AG10803 (cell line): ENCODE measurements at places on chromosomes 1 and 21.
A peak's percentile ranks its signal among the peaks of the same experiment; 100 is the strongest.

DNA sequence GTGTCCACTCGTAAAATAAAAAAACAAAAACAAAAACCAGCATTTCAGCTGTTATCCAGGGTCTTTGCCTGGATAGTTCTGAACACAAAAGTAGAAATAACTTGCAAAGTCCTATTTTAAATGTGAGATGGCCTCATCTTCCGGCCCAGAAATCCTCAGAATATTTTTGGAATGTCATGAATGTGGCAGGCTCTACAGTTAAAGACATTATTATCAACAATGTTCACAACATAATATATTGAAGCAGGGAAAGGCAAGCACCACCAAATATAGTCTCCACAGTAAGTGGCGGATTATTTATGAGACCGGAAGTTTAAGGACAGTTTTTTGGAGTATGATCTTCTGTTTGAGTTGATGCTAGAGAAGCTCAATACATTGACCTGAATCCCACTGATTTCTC, 1.2 kb upstream of the C1orf198 start:
- DNase-seq: peak; percentile 76

DNA sequence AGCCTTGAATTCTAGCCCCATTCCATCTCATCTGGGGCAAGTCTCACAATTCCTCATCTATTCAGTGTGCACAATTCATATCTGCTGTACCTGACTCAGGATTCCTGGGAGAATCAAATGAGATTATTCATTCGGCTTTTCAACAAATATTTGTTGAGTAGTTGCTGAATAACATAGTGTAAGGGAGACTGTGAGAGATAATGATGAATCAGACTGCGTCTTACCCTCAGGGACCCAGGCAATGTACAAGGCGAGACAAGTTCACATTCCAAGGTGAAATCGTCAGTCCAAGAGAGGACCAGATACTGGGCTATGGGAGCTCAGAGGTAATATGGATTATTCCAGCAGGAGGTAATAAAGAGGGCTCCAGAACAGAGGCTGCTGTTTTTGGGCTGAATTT, 67.8 kb upstream of the SMYD2 start:
- DNase-seq: peak; percentile 28

DNA sequence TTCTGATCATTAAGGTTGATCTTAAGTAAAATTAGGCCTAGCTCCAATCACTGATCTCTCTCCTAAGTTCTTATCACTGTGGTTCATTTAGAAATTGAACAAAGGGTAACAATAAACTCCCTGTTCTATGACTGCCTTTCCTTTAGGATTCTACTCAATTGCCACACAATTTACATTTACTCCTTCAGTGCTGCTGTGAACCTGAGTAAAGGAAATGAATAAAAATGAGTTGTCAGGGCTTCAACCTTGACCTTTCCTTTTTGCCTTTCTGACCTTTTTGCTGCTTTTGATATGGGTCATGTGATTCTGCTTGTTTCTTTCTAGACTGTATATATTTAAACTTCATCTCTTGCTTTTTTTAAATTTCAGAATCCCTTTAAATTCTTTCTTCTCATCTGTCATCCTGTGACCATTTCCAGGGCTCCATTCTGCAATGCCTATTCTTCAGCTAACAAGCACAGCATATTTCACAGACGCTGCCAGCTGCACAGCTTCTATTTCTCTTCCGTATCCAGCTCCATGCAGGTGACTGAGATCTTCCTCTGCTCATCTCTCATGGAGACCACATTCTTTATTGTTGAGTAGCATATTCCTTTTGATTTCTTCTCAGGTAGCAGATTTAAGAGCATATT, 3.2 kb downstream of the LRRC8B start:
- DNase-seq: no peak

GRCh38 chr1:81209461-81209860, 591.3 kb upstream of the ADGRL2 start:
- DNase-seq: no peak

GRCh38 chr1:165109013-165109412, 247.5 kb downstream of the LMX1A start:
- DNase-seq: no peak

DNA sequence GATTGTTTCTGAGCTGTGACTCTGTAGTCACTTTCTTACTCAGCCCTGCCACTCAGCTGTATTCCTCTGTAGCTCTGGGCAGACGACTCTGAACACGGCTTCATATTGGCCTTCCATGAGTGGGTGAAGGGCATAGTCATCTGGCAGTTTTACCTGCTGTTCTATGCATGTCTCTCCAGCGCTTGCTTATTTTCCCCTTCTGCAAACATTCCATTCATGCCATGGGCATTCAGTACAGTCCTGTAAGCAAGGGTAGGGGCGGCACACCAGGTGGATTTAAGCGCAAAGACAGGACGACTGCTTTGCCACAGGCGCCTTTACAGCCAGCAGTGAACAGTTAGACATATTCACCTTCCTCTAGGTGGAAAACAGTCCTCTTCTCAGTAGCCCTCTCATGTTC, 4.4 kb upstream of the WDR26 start:
- no peak for DNase-seq

- DNase-seq: no peak
Measured at GRCh38 chr1:193355626-193356025, 169.2 kb upstream of the B3GALT2 start.

GRCh38 chr1:174219606-174220370, 60.5 kb downstream of the RABGAP1L start:
- no peak for DNase-seq

DNA sequence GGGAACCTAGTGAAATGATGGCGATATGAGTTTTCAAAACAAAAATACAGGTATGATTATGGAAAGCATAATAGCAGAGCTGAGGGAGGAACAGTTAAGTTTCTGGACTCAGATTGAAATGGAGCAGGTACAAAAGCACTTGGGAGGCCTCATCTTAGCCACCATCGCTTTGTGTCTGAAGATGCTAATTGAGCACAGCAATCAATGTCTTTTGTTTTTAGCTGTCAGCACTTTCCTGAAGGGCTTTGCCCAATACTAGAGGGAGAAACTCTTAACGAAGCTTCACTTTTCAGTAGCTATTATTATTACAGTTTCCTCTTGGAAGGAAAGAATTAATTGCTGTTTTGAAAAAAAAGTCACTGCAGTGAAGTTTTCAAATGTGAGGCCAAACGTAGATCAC, 348.7 kb downstream of the RWDD3 start:
- no peak for DNase-seq

DNA sequence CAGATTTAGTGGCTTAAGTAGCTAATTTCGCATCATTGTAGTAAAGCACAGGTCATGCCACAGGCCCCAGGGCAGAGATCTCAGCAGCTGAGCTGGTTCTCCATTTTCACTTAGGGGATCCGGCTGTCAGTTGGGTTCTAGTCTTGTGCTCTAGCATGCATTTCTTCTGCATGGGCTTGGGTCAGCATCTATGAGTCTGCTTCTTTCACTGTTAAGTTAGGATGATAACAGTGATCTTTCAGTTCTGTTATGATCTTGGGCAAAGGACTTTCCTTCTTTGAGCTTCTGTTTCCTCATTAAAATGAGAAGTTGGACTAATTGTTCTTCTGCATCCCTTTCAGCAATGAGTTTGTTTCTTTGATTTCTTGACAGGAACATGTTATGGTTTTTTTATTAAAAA, 123.6 kb upstream of the DNAH14 start:
- DNase-seq: no peak

DNA sequence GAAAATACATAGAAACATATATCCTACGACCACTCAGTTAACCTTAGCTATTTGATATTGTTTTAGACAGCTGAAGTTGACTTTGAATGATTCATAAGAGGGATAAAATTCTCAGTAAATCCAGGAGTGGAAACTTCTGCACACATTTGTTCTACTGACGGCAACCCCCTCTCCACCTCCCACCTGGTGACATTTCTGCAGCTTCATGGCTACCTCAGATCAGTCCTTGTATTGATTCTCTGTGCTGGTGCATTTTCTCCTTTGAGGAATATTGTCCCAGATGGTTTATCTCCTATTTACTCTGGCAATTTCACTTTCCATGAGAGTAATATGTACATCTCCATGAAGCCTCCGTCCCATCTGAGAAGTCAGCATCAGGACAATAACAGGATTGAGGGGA, 57.7 kb upstream of the COA6 start:
- no peak for DNase-seq

DNA sequence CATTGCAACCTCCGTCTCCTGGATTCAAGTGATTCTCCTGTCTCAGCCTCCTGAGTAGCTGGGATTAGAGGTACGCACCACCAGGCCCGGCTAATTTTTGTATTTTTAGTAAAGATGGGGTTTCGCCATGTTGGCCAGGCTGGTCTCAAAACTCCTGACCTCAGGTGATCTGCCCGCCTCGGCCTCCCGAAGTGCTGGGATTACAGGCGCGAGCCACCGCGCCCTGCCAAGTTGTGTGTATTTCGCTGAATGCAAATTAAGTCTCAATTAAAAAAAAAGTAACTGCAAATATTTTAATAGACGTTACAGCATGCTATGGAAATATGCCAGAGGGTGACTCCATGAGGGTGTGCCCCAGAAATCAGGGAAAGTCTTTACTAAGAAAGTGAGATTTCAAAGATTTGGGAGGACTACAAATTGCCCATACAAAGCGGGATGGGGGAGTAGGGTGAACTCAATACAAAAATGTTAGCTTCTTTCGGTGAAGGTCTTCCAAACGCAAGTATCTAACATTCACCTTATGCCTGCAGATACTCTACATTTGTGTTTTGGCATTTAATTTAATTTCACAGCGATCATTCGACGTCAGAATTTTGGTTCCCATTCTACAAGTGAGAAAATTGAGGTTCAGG, 85.6 kb downstream of the NKAIN1 start:
- DNase-seq: no peak

GRCh38 chr1:81974883-81975555, 174.3 kb downstream of the ADGRL2 start:
- DNase-seq: no peak

DNA sequence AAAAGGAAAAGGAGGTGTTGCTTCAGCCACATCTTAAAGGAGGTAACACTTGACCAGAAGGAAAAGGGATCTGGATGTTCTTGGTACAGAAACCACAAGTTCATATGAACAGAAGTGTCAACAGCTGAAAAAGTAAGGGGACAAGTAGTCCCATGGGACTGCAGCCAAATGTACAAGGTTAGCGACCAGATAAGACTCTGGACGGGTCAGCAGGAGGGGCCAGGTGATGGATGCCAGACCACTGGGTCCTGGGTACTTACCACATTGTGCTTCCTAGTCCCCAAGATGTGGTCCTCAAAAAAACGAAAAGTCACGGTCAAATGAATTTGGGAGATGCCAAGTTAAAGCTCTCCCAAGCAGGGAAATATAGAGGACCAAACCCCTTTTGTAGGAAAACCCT, 16.6 kb upstream of the BMP8A start:
- DNase-seq: no peak

- no peak for DNase-seq
Measured at GRCh38 chr1:177442584-177442983, 271.8 kb downstream of the BRINP2 start.

DNA sequence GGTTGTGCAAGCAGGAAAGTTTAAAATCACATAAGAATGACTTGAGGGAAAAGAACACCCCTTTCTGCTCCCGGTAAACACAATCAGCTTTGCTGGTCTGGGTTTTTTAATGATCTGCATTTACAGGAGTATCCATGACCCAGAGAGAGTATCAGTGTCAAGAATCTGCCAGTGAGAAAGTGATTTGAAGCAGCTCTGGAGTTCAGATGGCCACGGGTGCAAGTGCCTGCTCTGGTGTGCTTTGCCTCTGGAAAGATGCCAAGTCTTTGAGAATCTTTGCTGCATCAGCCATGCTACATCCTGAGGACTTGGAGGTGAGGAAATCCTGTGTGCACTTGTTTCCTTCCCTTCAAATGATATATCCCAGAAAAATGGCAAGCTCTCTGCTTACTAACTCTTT, 18.6 kb upstream of the MYSM1 start:
- DNase-seq: no peak

GRCh38 chr1:108708691-108709660, 3.7 kb upstream of the FNDC7 start:
- DNase-seq: no peak

DNA sequence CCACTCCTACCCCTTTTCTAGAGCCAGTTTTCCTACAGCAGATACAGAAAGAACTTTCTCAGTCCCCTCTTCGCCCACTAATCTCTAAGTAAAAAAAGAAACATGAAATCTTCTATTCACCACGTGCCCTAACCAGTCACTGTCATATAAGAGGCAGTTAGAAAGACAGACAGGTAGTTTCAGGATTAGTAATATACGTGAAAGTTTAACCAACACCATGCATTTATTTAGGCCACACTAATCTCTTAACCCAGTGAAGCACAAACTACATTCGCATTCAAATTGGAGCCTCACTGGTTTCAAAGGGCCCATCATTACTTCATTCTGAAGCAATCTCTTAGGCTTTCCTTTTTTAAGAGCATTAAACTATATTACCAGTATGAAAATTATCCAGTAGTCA, 10.1 kb downstream of the GPATCH2 start:
- no peak for DNase-seq

DNA sequence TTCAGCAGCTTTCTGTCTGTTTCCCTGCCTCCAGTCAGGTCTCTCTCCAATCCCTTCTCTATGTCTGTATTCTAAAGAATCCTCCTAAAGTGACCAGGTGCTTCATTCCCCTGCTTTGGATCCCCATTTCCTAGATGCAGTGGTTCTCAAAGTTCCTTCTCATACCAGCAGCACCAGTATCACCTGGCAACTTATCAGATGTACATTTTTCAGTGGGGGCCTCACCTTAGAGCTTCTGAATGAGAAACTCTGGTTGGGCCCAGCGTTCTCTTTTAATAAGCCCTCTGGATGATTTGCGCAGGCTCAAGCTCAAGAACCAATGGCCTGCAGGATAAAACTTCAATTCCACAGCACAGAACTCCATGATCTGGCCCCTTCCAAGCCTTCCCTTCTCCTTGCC, 25.4 kb upstream of the ARTN start:
- DNase-seq: no peak

DNA sequence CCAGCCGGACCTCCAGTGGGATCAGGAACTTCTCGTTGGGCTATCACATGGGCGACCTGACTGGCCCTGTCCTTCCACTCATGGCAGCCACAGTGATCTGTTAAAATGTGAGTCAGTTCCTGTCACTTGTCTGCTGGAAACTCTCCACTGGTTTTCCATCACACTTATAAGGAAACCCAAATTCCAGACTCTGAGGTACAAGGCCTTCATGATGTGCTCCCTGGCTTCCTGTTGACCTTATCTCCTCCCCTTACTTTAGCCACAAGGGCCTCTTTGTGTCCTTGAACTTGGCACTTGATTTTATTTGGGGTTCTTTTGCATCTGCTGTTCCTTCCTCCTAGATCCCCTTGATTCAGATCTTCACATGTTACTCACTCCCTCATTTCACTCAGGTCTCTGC, 96.8 kb downstream of the TENT5C start:
- DNase-seq: no peak

DNA sequence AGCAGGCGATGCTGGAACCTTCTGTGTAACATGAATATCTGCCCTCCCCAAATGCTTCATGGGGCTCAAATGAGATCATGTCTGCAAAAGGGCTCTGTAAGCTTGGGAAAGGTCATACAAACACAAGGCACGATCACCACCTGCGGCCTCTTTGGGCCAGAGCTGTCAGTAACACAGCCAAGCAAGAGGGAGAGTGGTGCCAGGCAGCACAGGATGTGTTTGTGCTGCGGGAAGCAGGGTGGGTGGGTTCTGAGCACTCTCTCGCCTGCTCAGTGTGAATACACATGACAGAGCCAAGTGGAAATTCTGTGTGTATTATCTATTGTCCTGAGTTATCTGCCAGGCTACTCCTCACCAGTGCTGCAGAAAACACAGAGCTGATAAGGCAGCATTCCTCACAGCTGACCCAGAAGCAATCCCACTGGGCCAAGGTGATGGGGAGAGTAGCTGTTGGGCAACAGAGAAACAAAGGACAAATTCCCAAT, 101.2 kb downstream of the LAMC2 start:
- DNase-seq: no peak

- DNase-seq: no peak
Measured at GRCh38 chr1:37032660-37033354, 1.5 kb downstream of the GRIK3 start.

- no peak for DNase-seq
Measured at GRCh38 chr1:30123896-30124295, 599.5 kb downstream of the MATN1 start.
